Myocyte (in vitro differentiated cells): ENCODE measurements at places on chromosomes 16 and 17. TPM values are rescaled to one million over a fixed set of nuclear protein-coding genes. Genes with fewer than 3 reads are reported as not detected.

GRCh38 chr16:85561248-85562092 is 51.7 kb upstream of the GSE1 start:
- DNase-seq = no peak

- no peak for DNase-seq
Observed at GRCh38 chr17:55175788-55176427, 88.9 kb upstream of the HLF start.

ZSCAN10 gene
- total RNA-seq = not detected in 2 replicates

DNA sequence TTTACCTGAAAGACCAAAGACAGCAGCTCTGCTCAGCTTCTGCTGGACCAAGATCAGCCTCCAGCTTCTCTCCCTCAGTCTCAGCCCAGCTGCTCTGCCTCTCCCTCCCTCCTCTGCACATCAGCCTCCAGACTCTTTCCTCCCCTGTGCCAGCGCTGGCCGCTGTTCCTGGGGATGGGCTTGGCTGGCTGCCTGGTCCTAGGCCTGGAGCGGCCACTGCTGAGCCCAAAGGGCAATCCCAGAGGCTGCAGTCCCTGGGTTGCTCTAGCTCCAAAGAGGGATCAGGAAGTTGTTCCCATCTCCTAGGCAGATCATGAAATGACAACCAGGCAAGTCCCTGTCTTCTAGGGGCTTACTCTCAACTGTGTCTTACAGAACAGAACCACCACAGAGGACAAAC is 31.3 kb downstream of the DCUN1D3 start:
- DNase-seq = peak; percentile 90

DNA sequence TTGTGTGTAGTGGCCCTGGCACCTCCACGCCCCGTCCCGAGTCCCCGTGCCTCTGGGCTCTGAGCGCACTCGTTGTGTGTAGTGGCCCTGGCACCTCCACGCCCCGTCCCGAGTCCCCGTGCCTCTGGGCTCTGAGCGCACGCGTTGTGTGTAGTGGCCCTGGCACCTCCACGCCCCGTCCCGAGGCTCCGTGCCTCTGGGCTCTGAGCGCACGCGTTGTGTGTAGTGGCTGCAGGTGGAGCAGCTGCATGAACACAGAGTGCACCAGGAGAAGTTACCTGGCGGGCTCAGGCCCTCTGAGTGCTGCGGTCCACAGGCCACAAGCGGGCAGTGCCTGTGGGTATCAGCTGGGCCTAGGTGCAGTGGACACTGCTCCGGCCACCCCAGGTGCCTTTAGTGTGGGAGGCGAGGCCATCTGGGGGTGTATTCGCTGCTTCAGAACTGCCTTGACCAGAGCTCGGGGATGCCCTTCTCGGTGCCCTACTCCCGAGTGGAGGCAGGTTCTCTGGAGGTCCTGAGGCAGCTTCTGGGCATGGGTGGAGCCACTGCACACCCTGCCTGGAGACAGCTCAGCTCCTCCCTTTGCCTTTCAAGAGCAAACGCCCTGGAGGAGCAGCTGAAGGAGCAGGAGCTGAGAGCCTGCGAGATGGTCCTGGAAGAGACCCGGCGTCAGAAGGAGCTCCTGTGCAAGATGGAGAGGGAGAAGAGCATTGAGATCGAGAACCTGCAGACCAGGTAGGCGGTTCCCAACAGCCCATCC is 17.3 kb upstream of the CAPN15 start:
- no peak for DNase-seq

GRCh38 chr17:78844301-78845005 is 3.8 kb upstream of the USP36 start:
- no peak for DNase-seq

TNRC6C gene
- total RNA-seq = 3.2 and 5.6 TPM in 2 replicates

TMEM132E gene
- not detected in 2 replicates for total RNA-seq

DNA sequence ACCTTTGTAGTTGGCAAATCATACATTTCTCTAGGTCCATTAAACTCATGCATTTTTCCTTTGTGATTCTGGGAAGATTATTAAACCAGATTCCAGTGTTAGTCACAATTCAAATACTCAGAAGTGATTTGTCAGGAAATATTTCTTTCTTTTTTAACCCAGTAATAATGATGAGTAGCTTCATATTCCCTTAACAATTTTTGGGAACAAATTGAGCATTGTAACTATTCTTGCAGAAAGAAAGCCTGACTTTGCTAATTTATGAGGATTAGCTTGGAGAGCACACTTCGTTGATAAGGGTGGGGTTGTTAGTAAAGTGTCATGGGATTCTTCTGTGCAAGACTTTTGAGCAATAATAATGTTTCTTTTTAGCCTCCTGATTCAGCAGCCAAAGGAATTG is 18.7 kb upstream of the KRT24 start:
- DNase-seq = no peak

- peak; percentile 35 for DNase-seq
Observed at GRCh38 chr17:48769009-48769675, 40.6 kb upstream of the HOXB13 start.

GRCh38 chr16:17940584-17941364 is 395.8 kb downstream of the NPIPA8 start:
- DNase-seq = no peak

DNA sequence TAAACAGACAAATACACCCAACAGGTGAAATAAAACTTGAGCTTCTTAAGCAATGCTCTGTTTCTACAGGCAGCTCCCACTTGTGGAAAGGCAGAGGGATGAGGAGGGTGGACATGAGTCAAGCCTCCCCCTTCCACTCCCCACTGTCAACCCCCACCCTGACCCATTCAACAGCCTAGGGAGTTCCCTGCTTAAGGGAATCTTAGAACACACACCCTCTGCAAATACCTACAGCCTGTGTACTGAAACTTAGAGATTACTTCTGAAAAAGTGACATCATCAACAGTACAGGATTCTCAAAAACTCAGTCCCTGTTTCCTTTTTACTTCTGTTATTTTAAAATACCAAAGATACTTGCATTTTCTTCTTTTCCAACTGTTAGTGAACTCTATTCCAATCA is 345.4 kb downstream of the SOX9 start:
- peak; percentile 33 for DNase-seq

GRCh38 chr17:77054936-77055335 is 85.8 kb upstream of the SEC14L1 start:
- no peak for DNase-seq

GRCh38 chr17:80053102-80053501 is 16.7 kb downstream of the CCDC40 start:
- no peak for DNase-seq

EIF1 gene
- total RNA-seq = 78.1 and 112 TPM in 2 replicates

- DNase-seq = peak; percentile 19
Observed at GRCh38 chr16:48487287-48487686, 102.1 kb upstream of the SIAH1 start.

DNA sequence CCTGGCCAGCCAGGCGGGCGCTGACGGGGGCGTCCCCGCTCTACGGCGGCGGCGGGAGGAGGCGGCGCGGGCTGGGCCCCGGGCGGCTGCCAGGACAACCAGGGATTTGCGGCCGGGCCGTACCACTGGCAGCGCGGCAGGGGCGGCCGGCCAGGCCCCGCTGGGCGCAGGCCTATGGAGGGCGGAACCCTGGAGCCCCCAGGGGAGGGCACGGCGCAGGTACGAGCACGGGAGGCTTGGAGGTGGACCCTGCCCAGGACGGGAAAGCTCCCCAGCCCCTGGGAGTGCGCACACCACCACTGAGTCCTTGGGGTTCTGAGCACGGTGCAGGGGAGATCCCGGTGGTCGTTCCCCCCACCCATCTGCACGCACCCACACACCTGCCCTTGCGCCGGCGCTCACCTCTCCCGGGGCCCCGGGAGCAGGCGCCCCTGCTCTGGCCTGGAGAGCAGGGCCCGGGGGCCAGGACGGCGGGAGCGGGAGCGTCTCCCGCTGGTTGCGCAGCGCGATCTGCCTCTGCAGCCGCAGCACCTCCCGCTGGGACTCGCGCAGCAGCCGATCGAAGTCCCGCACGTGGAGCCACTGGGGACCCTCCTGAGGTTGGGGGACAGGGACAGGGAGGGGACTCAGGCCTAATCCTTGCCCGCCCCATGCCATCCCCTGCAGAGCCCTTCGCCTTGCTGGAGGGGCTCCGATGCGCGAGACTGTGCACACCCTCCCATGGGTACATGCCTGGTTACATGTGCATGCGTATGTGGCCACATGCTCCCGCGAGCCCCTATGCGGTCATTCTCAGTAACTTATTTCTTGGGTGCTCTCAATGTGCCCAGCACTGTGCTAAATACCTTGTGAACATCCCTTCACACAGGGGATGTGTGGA is 3.9 kb downstream of the TSPOAP1 start:
- DNase-seq = no peak

CDH1 gene
- total RNA-seq = 0.11 TPM in 1 of 2 replicates, not detected in the other

DNA sequence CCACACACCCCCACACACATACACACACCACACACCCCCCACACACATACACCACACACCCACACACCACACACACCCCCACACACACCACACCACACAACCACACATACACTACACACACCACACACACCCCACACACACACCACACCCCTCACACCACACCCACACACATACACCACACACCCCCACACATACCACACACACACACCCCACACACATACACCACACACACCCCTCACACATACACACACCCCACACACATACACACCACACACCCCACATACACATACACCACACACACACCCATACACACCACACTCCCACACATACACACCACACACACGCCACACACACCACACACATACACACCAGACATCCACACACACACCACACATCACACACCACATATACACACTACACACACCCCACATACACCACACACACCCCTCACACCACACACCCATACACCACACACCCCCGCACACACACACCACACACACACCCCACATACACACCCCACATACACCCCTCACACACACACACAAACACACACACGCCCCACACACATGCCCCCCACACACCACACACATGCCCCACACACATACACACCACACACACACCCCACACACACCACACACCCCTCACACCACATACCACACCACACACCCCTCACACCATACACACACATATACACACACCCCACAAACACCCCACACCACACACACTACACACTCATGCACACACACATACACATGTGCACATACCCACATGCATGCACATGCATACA is 25.9 kb upstream of the GSG1L start:
- no peak for DNase-seq

- DNase-seq = peak; percentile 62
Observed at GRCh38 chr17:49494986-49495841, at the start of gene NGFR. Gene NGFR, plus strand, starts transcription at chr17:49495293. Its CDS starts 125 bp downstream, at chr17:49495418.

DNA sequence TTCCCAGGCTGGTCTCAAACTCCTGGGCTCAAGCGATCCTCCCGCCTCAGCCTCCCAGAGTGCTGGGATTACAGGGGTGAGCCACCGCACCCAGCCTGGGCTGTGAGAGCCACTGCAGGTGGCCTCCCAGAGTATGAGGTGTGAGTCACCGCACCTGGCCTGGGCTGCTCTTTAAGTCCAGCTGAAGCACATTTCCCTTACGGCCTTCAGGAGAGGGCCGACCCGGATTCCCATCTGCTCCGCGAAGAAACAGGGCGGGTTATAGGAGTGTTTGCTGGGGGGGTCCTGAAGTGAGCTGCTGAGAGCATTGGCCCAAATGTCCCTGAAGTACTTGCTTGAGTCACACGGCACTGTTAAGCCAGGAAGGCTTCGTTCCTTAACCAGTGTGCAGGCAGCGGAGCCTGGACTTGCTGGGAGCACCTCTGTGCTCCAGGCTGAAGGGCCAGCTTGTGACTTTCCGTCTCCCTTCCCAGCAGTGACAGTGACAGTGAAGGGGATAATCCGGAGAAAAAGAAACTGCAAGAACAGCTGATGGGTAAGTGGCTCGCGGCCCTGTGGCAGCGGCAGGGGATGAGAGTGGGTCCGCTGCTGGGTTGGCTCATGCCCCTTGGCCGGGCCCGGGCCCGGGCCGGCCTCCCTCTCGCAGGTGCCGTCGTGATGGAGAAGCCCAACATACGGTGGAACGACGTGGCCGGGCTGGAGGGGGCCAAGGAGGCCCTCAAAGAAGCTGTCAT is 7.2 kb downstream of the VPS4A start:
- no peak for DNase-seq

GRCh38 chr17:49612726-49613125 is 37.1 kb downstream of the NXPH3 start:
- no peak for DNase-seq

ATP1B2 gene
- not detected in 2 replicates for total RNA-seq

ITGAD gene
- not detected in 2 replicates for total RNA-seq

GRCh38 chr17:44607836-44608690 is 48.2 kb upstream of the MEIOC start:
- peak; percentile 87 for DNase-seq

SMPD3 gene
- 0.05 TPM in 1 of 2 replicates, not detected in the other for total RNA-seq

DNA sequence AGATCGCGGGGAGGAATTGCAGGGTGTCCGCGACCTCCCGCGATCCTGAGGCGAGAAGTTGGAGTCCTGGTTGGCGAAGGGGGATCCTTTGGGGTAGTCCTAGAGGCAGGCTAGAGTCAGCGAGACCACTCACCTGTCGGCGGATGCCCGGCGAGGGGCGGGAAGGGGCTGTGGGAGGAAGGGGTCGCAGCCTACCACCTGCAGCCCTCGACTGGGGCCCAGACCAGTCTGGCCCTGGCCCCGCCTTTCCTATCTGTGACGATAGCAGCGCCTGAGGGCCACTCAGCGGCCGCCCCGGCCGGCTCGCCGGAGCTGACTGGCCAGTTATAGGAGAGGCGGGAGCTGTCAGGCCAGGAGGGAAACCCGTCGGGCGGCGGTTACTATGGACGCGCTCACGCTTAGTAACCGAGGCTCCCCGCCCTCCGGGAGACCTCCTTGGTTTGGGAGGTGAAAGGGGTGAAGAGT is at the start of gene TEKT3:
TEKT3 (minus strand) TSS at position 213 of the 465 bp plus-strand sequence. CDS start 10,012 bp downstream, outside the sequence.
- peak; percentile 65 for DNase-seq

DNA sequence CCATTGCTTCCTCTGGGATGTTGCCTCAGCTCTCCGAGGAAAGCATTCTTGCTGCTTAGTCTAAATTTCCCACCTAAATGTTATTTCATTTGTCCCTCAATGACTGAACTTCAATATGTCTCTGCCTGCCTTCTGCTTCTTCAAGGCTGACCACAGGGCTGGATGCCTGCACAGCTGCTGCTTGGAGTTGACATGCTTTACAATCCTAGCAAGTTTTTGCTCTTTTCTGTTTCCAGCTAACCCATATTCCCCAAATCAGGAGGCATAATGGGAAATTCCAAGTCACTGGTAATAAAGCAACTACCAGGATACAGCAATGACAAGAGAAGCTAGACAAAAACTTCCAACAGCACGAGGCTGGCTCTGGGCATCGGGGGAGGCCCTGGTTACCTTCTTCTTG is 48.9 kb downstream of the GTF3C1 start:
- DNase-seq = peak; percentile 64

TOP3A gene
- 33.0 and 35.8 TPM in 2 replicates for total RNA-seq

DNA sequence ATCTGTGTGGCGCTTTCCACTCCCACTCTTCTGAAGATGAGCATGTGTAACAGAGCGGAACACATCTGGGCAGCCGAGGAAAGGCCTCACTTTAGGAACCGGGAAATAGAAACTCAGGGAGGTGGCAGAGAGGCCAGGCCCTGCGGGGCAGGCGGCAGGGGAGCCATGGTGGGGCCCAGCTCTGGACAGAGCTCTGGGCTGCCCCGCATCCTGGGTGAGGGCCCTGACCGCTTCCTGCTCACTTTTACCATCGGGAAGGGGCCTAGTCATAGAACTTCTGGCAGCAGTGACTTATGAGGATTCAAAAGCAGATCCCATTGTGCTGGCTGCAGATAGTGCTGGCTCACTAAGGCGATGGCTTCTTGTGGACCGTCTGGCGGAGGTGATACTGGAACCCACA is 22.6 kb downstream of the COX4I1 start:
- no peak for DNase-seq

TMEM238L gene
- total RNA-seq = not detected in 2 replicates

SUZ12 gene
- total RNA-seq = 11.8 and 12.2 TPM in 2 replicates

GRCh38 chr16:57519796-57520360 is 16.5 kb downstream of the CCDC102A start:
- peak; percentile 71 for DNase-seq
